Activated CD4-positive, CD25-positive, alpha-beta regulatory T cell treated with anti-CD3 and anti-CD28 coated beads, Interleukin-2, amount 50 U/mL, for 16 hours (primary cell): ENCODE measurements at places on chromosomes 2 and 18.
A peak's percentile ranks its signal among the peaks of the same experiment; 100 is the strongest.

DNA sequence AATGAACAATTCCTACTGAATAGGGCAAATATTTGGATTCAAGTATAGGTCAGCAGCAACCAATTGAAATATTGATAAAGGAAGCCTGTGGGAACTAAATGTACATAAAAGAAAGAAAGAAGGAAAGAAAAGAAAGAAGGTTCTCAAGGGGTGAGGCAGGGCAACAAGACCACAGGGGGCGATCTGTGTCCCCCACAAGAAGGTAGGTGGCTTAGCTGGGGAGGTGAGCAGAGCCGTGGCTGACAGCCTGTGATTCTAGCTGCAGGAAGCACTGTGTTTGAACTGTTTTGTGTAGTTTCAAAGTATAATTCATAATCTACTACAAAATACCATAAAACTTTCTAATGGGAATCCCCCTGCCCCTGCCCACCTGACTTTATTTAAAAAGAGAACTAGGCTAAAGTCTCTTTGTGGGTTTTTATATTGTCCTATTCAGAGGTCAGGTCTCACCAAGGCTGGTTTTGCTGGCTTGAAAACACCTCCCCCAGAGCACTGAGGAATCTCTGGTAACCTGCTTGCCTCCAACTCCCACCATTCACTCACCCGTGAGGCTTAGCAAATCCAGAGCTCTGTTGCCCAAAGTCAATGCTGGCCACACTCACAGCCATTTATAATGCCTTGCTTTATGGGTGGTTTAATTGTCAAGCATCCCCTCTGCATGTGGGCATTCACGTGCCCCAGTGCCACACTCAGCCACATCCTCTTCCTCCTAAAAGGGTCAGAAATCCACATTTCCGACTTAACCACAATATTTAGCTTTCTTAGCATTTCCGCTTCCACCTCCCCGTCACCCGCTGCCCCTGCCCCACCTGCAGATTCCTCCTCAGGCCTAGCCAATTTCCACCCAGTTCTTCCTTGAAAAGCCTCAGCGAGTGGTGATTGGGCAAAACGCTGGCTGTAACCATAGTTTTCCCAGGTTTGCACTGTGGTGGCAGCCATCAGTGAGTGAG lies 36.4 kb upstream of the LMAN1 start:
- DNase-seq = no peak

- no peak for DNase-seq
Measured at GRCh38 chr2:128783193-128783671, 464.6 kb upstream of the HS6ST1 start.

DNA sequence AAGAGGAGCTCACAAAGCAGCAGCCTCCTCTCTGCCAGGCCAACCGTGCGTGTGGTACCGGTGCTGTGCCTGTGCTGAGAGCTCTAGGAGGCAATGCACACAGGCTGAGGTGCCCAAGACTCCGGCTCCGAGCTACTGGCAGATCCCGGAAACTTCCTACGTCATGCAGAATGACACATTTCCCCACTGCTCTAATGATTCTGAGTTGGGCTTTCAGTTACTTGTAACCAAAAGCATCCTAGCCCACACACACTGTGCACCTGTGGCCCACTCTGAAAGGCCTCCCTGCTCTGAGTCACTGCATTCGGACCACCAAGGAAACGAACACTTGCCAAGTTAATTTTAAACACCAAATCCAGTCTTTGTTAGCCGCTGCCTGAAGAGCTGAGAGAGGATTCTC lies 9.3 kb upstream of the RNU4ATAC start:
- DNase-seq = no peak

- DNase-seq = peak; percentile 12
Measured at GRCh38 chr2:11784747-11785610, 38.5 kb downstream of the LPIN1 start.

- DNase-seq = no peak
Measured at GRCh38 chr2:221276601-221277000, 295.5 kb downstream of the EPHA4 start.

GRCh38 chr2:237257471-237257951 lies 156.5 kb downstream of the COL6A3 start:
- DNase-seq = no peak
